ENCODE measurements at places on chromosomes 1 and 21.
A peak's percentile ranks its signal among the peaks of the same experiment; 100 is the strongest.

DNA sequence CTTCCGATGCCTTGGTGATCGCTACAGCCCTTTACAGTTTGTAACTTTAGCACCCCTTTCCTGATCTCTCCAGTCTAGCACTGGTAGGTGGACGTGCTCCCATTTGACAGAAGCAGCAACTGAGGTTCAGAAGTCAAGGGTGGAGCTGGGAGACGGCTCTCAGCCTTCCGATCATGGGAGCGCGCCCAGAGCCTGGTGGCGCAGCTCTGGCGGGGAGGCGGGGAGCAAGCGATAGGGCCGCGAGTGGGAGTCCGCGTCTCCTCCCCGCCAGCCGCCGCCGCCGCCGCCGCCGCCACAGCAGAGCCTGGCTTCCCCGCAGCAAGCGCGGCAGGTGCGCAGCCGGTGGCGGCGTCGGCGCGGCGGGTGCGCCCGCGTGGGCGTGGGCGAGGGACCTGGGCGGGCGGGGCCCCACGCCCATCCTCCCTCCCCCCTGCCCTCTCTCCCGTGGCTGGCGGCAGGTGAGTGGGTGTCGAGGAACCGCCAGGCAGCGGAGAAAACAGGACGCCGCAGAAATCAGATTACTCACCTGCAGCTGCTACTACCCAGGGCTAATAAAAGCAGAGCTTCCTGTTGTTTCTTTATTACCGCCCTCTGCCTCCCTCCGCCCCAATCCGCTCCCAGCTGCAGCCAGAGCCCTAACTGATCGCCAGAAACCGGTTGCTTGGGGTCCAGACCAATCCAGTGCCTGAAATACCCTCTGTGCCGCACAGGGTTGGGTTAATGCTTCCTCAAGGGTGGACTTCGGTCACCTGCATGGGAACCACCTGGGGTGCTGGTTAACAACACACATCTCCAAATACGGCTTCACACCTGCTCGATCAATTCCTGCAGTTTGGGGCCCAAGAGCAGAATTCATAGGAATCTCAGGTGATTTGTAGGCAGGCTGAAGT is 60.2 kb upstream of the ID3 start:
- peak; percentile 72 for DNase-seq

GRCh38 chr1:183023146-183023600 is at the start of gene LAMC1:
Gene LAMC1 (plus strand): TSS chr1:183023420. CDS start chr1:183023717, 297 bp downstream.
- no peak for DNase-seq

DNA sequence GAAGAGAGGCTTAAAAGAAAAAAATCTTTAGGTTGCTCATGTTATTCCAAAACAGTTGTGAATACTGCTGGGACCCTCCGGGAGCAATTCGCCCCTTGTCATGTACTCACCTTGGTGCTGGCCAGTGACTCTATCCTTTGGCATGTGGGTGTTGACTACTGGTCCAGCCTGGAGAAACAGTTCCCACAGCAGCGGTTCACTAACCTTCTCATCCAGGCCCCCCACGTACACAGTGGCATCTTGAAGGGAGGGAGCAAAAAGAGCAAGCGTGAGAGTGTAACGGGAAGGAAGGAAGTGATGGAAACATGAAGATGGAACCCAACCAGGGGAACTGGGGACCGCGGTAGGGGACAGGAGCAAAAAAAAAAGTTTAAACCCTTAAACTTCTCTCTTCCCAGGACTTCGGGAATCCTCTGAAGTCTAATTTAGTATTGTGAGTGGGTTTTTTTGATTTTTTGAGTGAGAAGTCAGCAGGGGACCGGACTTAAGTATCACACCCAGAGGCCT is 494 bp downstream of the SF3B4 start:
- no peak for DNase-seq

- no peak for DNase-seq
Observed at GRCh38 chr1:90716552-90717355, at the start of gene BARHL2. Gene BARHL2 (minus strand): TSS chr1:90717302. CDS start chr1:90717195, 107 bp downstream.

- no peak for DNase-seq
Observed at GRCh38 chr1:164858096-164858632, 299.2 kb downstream of the PBX1 start.

DNA sequence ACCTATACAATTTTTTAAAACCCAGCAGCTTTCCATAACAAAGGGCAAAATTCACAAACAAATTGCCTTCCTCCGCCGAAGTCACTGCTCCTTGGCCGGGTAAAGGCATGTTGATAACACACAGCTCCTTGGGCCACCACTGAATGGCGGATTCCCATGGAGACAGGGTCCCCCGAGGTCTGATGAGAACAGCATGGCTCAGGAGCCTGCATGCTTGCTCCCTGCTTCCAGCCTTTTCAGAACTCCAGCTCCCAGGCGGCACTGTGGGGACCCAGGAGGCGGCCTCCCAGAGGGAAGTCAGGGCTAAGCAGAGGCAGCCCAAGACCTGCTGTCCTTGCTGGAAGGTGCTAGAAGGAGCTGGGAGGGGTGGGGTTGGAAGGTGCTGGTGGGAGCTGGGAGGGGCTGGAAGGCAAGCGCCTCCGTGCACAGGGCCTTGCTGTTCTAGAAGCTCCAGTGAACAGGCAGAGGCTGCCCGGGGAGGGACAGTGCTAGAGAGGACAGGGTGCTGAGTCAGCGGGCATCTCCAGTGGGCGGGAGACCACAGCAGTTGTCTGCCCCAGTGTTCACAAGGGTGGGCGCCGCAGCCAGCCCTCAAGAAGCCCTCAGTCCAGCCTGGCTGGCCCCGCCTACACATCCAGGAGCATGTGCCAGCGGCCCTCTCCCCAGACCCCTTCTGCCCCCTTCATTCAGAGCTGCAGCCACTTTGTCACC is 35.1 kb downstream of the PRDM16 start:
- DNase-seq, result no peak

- DNase-seq, result no peak
Observed at GRCh38 chr1:151131701-151132334, 14.6 kb downstream of the SEMA6C start.

DNA sequence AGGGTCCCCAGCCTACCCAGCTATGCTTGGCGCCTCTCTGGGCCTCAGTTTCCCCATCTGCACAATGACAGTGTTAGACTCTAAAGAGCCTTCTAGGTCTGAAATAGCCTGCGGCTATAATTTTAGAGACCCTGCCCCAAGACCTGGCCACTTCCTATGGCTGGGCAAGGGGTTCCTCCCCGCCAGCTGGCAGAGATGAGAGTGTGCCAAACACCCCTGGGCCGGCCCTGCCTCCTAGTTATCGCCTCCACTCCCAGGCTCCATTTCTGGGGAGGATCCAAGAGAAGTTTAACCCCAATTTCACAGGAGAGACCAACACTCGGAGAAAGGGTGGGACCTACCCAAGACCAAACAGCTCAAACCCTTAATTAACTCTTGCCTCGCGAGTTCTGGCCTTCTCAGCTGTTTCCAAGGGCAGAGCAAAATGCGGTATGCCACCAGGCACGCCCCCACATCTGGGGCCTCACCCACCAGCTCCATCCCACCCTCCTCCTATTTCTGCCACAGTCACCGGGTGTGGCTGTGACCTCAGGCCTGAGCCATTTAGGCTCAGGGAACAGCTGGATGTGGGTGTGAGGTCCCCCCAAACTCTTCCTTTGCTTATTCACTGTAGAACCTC is 35.7 kb downstream of the TTC39A start:
- DNase-seq, result no peak

GRCh38 chr1:186634511-186634910 is 45.7 kb downstream of the PTGS2 start:
- DNase-seq, result no peak

DNA sequence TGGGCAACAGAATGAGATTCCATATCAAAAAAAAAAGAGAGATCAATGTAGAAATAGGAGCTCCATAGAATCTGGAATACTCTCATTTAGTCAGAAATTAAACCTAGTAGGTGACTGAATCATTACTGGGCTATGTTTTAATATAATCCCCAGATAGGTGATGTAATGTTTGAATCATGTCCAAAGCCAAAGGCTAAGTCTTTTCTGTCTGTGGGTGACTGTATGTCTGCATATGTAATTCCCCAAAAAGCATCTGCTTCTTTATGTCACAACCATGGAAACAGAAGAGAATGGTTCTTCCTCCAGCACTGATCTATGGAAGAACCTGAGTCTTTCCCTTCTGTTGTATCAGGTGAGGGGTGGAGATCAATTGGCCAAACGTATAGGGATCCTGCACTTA is 5.8 kb downstream of the LAMC2 start:
- no peak for DNase-seq

DNA sequence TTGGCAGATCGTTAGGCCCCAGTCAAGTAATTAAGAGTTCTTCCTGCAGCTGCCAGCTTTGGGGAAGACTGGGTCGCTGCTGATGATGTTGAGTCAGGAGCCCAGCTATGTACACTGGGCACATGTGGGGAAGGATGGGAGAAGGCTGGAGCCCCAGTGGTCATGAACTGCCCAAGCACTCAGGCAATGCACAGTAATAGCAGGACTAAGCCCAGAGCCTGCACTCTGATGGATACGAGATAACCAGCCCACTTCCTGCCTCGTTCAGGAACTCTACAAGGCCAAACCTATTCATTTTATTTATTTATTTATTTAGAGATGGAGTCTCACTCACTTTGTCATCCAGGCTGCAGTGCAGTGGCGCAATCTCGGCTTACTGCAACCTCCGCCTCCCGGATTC is 81.1 kb upstream of the BTG3 start:
- no peak for DNase-seq

- DNase-seq, result no peak
Observed at GRCh38 chr1:185790194-185790735, 56.1 kb downstream of the HMCN1 start.

GRCh38 chr1:49197081-49197480 is 420.4 kb upstream of the BEND5 start:
- DNase-seq, result no peak

GRCh38 chr1:222068937-222069336 is 327.0 kb upstream of the DUSP10 start:
- DNase-seq, result no peak

DNA sequence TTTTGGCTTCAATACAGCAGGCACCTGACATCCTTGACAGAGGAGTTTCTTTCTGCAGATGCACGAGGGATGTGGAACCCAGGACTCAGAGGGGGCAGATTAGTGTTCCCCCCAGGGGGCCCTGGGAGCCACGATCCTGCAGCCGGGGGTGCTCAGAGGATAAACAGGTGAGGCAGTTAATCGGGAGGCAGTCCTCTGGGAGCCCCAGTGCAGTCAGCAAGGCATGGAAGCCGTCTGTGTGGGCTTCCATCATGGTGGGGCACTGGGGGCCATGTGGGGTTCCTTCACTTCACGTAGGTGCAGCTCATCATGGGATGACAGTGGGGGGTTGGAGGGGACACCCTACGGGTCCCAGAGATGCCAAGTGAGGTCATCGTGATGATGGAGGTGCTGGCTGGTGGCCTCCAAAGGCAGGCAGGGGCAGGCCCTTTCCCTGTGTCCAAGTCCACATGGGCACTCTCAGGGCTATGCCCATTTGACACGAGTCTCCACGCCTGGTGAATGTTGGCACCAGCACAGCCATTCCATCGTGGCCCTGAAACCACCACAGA is 59.3 kb upstream of the ABCG1 start:
- no peak for DNase-seq

GRCh38 chr1:77412069-77412819 is 130.4 kb downstream of the AK5 start:
- no peak for DNase-seq

DNA sequence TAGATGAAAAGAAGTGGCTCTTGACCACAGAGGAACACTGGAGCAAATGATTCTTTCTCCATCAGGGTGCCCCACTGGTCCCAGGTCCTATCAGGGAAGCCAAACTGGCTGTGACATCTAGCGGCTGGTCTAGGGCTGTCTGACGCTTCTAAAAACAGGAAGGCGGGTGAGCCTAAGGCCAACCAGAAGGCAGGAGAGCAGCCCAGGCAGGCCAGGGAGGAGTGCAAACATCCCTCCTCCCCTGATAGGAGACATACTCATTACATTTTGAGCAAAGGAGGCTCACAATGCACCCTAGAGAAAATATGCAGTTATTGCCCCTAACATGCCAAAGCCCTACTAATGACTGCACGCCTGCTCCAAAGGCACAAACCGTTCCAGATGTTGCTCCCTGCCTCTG is 10.4 kb upstream of the FOXE3 start:
- no peak for DNase-seq

DNA sequence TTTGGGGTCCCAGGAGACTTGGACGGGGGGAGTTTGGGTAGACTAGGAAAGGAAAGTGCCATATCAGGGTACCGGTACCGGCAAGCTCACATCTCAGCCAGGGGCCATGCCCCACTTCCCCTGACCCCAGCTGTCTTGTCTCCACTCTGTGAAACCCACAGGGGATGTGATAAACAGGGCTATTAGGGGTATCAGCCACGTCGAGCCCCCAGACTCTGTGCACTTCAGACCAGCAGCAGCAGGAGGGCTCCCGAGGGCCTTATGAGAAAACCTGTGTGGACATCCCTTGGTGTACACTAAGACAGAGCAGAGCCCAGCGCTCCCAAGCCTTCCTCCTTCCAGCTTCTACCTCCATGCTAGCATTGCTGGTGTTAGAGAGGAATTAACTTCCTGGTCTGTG is 46.3 kb downstream of the TNNT2 start:
- DNase-seq, result no peak

Measured in stimulated activated CD8-positive, alpha-beta memory T cell treated with anti-CD3 and anti-CD28 coated beads, Interleukin-15, amount 100 ng/mL, for 48 hours (primary cell).